ENCODE measurements at places on chromosomes 7 and 10.

DNA sequence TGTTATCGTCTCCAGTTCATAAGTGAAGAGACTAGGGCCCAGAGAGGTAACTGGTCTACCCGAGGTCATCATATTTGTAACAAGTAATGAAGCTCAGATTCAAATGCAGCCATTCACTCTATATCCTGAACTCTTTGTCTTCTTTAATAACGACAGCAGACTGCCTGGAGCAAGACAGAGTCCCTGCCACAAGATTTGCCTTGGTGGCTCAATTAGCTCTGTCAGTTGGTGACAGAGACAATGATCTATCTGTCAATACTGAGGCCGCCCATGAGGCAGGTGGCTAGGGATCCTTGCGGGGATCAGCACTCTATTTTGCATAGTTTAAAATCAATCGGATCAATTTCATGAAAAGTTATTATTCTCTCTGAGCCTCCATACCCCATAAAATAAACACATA lies 43.9 kb downstream of the SH3PXD2A start:
- DNase-seq, result no peak

GRCh38 chr7:141356161-141356560 lies 195.0 kb upstream of the AGK start:
- DNase-seq, result no peak

DNA sequence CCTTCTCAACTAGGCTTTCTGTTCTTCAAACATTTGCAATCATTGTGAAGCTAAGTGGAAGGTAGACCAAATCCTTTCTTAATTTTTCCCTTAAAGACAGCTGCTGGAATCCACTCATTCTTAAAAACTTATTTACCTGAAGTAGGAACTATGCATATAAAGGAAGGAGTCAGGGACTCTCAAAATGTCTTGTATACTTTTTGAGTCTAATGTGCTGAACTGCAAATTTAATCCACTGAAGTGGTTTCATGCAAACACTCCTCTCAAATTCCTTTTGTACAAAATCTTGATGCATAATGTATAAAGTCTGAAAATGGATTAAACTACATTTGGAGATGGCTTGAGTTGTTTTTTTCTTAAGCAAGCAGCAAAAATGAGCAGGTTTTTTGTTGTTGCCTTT lies 118.0 kb downstream of the CABCOCO1 start:
- no peak for DNase-seq

- DNase-seq, result no peak
Measured at GRCh38 chr7:51066405-51066882, 250.2 kb downstream of the COBL start.

DNA sequence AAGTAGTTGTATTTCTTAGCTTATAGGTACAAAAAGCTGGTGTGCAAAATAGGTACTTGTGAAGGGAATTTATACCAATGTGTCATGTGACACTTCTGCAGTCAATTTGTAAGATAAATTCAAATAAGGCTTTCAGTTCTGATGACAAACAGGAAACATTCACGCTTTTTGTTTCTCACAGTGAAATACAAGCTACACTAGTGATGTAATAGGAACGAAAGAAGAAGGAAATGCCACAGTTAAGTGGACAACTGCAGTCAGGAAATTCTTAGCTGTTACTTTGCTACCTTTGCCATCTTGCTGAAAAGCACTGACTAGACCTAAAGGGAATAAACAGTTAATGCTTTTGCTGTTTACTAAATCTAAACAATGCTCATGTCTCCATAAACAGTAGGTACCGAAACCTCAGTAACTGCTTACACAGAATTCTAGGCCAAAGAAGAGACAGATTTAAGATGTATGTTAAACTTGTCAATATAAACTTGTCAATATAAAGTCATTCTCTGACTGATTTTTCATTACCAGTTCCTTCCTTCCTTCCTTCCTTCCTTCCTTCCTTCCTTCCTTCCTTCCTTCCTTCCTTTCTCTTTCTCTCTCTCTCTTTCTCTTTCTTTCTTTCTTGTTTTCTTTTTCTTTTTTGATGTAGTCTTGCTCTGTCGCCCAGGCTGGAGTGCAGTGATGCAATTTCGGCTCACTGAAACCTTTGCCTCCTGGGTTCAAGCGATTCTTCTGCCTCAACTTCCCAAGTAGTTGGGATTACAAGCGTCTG lies 10.1 kb downstream of the OTUD1 start:
- DNase-seq, result no peak

- no peak for DNase-seq
Measured at GRCh38 chr10:88982366-88982765, 8.2 kb upstream of the FAS start.

DNA sequence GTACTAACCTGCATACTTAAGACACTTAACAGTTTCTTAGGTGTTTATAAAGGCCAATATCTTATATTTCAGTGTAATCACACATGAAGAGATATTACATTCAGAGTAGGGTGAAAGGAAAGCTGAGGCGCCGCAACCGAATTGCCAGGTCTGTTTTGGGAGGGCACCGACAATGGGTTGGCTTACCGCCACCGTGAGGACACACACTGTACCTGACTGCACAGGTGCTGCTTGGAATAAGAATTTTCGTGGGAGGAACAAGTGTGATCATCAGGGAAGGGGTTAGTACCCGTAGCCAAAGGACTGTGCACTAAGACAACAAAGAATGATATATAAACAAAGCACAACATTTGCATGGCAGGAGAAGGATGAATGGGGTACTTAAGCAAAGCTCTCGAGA lies 591.8 kb downstream of the SUGCT start:
- DNase-seq, result no peak

- DNase-seq, result no peak
Measured at GRCh38 chr7:8536431-8536830, 103.0 kb downstream of the NXPH1 start.

DNA sequence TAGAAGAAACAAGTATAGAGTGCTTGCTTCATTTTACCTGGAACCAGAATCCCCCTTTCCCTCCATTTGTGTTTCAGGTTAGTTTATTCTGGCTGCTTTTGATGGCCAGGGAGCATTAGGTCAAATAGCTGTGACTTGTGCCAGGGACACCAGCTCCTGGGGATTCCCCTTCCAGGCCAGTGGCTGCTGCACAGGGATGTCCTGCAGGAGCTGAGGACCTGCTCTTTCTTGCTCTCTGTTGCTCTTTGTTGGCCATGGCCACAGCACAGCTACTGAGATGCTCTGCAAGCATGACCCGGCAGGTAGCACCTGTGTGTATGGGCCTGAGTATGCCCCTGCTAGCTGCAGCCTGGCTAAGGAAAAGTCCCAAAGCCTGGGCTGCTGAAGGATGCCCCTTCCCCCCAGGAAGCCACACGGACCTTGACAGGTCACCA lies 208.9 kb downstream of the EBF3 start:
- no peak for DNase-seq

- DNase-seq, result no peak
Measured at GRCh38 chr7:16685535-16685934, 39.6 kb downstream of the BZW2 start.

DNA sequence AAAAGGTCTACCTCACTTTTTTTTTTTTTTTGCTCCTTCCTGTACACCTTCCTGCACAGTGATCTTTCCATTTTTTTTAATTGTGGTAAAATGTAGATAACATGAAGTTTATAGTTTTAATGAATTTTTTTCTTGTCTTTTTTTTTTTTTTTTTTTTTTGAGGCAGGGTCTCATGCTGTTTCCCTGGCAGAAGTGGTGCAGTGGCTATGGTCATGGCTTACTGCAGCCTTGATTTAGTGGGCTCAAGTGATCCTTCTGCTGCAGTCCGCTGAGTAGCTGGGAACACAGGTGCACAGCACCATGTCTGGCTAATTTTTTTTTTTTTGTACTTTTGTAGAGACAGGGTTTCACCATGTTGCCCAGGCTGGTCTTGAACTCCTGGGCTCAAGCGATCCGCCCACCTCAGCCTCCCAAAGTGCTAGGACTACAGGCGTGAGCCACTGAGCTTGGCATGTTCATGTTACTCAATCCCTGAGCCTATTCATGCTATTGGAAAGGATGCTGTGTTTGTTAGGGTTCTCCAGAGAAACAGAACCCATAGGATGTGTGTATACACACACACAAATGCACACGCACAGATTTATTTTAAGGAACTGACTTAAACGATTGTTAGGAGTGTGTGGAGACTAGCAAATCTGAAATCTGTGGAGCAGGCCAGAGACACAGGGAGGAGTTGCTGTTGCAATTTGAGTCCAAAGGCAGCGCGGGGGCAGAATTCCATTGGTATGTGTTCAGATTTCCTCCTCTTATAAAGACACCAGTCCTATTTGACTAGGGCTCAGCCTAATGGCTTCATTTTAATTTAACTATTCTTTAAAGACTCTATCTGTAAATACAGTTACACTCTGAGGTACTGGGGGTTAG lies 29.1 kb downstream of the GALNT11 start:
- no peak for DNase-seq

DNA sequence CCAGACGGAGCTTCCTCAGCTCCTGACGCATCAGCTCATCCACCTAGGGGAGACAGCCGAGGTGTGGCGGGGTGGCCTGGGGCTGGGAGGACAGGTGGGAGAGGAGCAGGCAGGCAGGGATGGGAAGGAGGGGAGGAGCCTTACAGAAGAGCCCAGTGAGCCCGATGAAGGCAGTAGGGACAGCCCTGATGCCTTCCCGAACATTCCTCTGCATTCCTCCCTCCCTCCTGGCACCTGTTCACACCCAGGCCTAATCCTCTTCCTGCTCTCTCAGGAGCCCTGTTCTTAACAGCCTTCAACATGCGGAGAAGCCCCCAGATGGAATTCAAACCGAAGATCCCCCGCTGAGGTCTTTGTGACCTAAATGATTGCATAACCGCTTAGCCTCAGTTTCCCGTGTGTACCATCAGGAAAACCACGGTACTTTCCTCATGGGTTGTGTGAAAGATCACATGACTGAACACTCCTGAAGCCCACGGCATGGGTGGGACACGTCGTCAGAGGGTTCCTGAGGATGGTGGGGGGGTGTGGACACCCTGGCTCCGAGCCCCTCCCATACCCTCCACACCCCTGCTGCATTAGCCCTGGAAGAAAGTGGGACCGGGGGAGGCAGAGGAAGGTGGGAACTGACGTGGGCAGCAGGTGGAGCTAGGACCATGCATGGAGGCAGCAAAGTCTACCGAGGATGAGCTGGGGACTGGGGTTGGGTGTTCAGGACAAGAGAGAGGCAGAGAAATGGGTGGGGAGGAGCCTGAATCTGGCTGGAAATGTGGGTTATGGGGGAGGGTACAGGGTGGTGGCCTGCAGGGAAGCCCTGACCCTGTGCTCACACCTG lies 8.8 kb upstream of the ASB10 start:
- no peak for DNase-seq

DNA sequence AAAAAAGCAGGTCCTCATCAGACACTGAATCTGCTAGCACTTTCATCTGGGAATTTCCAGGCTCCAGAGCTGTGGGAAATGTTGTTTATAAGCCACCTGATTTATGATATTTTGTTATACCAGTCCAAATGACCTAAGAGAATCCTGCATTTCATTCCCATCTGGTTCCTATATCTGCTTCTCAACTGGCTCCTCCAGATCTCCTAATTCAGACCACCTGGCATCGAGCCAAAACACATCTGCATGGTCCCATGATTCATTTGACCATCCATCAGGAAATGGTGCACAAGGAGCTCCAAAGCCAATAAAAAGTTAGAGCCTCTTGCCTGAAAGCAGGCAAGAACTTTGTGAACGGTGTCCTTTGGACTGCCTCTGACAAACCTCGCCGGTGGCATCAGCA lies 108.9 kb downstream of the IPMK start:
- DNase-seq, result no peak

DNA sequence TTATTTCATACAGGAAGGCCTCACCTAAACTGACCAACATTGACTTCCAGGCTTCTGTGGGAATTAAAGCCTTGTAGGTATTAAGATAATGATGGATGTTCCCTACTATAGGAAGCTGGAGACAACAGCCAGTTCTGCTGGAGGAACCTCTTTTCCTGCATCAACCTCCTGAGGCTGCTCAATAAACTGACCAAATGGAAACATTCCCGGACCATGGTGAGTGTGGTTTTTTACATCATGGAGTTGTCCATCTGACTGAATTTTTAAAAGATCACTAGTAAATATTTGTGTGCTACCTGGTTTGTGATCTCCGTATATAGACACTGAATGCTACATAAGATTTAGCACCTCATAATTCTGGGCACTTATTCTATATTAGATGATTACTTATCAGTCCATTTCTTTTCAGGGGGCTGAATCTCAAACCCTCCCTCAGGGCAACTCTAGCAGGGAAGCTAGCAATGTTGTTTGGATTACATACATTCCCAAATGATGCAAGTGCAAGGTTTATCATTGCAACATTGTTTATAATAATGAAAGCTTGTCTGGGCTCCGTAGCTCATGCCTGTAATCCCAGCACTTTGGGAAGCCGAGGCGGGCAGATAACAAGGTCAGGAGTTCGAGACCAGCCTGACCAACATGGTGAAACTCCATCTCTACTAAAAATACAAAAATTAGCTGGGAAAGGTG lies 21.5 kb upstream of the SMKR1 start:
- DNase-seq, result no peak

GRCh38 chr7:114921631-114922025 lies 266 bp upstream of the MDFIC start:
- no peak for DNase-seq

GRCh38 chr10:123513870-123514269 lies 152.3 kb upstream of the GPR26 start:
- DNase-seq, result no peak

DNA sequence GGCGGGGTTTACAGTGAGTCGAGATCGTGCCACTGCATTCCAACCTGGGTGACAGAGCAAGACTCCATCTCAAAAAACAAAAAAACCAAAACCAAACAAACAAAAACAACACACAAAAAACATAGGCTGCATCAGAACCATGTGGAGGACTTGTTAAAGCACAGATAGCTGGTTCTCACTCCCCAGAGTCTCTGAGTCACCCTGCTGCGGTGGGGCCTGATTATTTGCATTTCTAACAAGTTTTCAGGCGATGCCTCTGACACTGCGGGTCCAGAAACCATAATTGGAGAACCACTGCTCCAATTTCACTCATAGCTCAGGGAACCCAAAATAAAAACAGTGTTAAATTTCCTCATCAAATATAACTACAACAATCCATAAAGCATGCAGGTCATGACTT lies 816.7 kb downstream of the MAGI2 start:
- DNase-seq, result no peak

Data from COR-L47 (cell line).